ENCODE measurements at places on chromosomes 1 and 21.

GRCh38 chr1:29397981-29398380 lies 161.7 kb downstream of the PTPRU start:
- no peak for DNase-seq

DNA sequence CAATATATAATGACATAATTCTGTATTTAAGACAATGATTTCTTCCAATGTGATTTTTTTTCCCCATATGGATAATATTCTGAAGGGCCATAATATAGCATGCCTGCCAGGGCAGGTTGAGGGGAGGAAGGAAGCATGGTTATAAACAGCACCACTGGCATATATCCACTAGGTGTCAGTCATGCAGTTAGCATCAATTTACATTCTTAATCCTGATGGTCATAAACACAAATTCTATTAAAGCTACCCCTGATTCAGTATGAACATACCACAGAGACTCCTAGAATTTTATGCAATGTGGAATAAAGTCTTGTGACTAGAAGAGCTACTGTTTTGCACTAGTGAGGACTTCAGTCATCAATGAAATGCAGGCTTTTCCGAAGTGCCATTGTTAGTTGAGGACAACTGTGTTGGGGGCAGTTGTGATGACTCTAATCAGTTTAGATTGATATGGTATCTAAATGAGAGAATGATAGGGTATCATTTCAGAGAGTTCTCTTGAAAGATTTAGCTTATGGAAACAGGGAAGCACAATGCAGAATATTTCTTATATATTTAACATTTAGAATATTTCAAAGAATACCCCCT lies 342.7 kb upstream of the NR5A2 start:
- DNase-seq: peak; percentile 50

- peak; percentile 4 for DNase-seq
Observed at GRCh38 chr1:165073185-165074007, 283.1 kb downstream of the LMX1A start.

DNA sequence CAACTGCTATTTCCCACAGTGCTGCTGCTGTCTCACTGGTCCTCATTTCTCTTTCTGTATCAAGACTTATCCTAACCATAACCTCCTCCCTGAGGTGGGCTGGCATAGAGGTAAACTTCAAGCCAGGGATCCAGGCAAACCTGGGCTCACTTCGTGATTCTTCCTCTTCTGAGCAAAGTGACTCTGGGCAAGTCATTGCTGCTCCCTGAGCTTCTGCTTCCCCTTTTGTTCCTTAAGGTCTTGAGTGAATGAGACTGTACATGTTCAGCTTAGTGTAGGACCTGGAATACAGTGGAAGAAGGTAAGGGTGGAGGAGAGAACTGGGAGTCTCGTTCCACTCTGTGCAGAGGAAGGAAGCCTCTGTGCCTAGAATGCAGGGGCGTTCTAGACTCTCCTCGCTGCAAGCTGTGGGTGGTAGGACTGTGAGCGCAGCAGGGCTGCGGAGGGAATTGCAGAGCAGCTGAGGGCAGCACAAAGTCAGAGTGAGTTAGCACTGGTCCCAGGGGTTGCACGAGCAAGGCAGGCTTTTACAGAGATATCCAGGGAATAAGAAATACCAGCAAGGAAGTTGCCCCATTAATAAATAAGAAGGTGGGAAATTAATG lies 11.4 kb upstream of the ERI3 start:
- DNase-seq: no peak

DNA sequence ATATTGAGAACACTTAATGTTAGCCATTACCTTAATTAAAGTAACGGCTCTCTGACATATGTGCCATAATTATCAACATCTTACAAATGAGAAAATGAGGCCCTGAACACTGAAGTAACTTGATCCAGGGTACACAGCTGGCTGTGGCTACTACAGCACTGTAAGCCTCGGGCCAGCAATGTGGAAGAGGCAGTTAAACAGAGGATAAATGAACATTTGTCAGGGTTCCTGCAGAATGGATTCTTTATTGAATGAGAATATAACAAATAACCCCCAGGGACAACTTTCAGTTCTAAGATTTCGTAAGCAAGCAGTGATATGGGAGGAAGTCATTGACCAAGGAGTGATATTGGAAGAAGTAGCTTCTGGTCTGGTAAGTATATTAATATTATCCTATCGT lies 70.5 kb upstream of the SCYL3 start:
- no peak for DNase-seq

GRCh38 chr21:26238646-26239045 lies 68.1 kb upstream of the APP start:
- no peak for DNase-seq

Data from amniotic stem cell (primary cell).